ENCODE measurements at places on chromosomes 7 and 10.

DNA sequence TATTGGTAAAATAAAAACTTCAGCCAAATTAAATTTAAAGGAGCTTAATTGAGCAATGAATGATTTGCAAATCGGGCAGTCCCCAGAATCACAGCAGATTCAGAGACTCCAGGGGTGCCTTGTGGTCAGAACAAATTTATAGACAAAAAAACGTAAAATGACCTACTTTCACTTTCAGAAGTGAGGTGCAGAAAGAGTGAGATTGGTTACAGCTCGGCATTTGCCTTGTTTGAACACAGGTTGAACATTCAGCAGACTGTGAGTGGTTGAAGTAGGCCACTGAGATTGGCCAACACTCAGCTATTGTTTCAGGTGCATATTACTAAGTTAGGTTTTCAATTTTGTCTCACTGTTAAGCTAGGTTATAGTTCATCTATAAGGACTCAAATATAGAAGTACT lies 153.4 kb downstream of the BICC1 start:
- no peak for DNase-seq

DNA sequence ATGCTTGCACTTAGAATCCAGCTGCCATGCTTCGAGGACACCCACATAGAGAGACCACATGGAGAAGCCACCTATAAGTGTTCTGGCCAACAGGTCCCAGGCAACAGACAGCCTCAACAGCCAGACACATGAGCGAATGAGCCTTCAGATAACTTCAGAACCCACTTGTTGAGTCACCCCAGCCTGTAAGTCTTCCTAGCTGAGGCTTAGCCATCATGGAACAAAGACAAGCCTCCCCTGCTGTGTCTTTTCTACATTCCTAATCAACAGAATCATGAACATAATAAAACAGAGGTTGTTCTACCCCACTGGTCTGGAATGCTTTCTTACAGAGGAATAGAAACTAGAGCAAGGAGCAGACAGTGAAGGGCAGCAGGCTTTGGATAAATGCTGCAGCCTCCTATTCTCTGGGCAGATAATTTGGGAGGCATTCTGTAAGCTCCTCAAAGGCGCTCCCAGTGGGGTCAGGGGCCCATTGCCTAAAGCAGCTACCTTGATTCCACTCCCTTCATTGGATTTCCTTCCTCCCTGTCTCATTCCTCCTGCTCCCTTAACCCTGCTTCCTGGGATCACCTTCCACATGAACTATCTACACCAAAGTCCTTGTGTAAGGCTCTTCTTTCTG lies 4.6 kb downstream of the TLL2 start:
- DNase-seq, result no peak

DNA sequence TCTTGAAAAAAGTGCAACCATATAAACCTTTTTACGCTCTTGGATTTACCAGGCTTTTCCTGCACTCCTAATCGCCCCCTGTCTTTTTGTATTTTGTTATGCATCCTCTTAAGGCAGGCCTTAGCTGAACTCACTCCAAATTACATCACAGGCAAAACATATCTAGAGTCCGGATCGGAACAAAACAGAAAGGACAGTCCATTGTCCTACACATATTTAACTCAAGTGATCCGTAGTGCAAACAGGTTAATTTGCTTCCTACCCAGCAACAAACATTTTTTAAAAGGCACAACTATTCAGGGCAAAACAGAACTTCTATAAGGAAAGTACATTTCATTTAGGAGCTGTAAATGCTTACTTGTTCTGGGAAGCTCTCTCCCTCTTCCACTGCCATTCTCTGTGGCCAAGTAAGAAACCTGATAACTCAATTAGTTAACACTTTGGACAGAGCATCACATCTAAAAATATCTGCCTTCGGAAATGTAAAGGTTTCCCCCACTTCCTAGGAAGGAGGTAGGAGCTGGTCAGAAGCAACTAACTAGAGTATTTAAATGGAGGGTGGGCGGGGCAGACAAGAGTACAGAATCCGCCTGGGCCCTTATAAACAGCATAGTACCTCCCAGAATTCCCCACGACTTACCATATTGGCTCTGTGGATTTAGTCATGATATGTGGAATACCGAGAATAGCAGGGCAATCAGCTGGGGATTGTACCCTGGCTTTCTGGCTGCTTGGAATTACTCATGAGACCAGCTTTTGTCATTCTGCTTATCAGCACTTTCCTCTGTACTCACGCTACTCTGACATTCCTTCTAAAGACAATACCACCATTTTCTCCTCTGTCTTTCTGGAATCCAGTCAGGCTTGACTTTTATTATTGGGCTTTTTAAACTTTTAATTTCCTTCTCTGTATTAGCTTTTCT lies 89.5 kb downstream of the ANK3 start:
- no peak for DNase-seq

- no peak for DNase-seq
Measured at GRCh38 chr10:28694530-28694929, 17.2 kb downstream of the BAMBI start.

- no peak for DNase-seq
Measured at GRCh38 chr7:45028138-45028919, 28.3 kb downstream of the CCM2 start.

DNA sequence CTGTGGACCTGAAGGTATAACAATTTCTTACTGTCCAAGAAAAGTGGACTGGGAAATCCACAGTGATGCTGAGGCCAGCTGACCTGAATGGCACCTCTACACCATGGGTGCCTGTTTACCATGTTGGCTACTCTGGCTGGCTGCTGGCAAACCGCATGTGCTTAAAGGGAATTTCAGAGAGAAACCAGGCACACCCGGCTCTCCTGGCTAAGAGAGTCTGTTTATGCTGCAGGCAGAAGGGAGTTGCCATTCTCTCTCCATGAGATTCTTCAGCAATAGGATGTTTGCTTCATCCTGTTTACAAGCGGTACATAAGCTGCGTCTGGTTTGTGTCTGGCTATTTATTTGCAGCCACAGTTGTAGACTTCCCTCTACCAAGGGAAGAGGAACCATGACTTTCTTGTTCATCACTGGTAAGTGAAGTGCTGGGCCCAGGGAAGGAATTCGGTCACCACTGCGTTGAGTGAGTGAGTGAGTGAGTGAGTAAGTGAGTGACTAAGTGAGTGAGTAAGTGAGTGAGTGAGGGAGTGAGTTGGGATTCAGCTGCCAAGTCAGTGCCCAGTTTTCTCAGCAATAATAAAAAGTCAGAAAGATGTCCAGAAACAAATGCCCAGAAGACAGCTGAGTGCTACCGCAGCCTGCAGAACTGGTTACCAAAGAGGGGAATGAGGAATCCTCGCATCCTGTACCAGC lies 90.4 kb downstream of the COBL start:
- DNase-seq, result no peak

GRCh38 chr10:64626924-64627323 lies 1105.7 kb downstream of the REEP3 start:
- no peak for DNase-seq

GRCh38 chr10:35827783-35828182 lies 185.7 kb upstream of the FZD8 start:
- DNase-seq, result no peak

DNA sequence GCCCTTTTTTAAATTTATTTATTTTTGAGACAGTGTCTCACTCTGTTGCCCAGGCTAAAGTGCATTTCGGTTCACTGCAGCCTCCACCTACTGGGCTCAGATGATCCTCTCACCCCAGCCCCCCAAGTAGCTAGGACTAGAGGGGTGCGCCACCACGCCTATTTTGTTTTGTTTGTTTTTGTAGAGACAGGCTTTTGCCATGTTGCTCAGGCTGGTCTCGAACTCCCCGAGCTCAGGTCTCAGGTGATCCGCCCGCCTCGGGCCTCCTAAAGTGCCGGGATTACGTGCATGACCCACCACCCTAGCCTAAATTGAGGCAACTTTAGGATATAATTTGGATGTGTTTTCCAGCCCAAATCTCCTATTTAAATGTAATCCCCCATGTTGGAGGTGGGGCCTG lies 805 bp downstream of the ZNF736 start:
- DNase-seq, result no peak

GRCh38 chr10:71964743-71965515 lies 734 bp downstream of the CHST3 start:
- DNase-seq, result peak; percentile 46

DNA sequence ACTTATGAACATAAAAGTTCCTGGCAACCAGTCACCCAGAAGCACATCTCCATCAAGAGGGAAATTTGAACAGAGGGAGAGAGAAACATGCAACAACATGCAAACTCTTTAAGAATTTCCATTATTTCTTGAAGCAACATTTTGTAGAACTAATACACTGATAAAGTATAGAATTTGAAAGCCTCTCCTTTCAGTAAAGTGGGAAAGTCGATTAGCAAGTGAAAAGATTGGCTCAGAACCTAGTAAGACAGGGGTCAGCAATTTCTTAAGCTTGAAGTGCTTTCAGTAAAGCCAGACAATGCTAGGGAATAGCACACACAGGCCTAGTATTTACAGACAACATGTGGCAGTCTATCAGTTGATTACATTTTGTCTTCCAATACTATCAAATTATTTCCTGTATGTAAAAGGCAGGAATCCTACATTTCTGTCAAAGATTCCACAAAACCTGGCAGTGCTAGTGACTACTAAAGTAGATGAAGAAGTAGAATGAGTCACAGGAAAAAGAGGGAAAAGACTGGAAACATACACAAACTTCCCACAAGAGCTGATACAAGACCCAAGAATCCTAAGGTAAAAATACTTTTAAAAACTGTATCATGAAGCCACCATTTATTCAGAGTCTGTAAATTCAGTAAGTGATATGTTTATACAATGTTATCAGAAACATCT lies 25.2 kb downstream of the DNAJC1 start:
- DNase-seq, result no peak

All from activated T-cell treated with anti-CD3 and anti-CD28 coated beads for 48 hours (primary cell).